CD4-positive, alpha-beta T cell treated with Interleukin-6 for 4 hours (primary cell): ENCODE measurements at places on chromosomes 3 and 15.

- DNase-seq: peak; percentile 78
These were observed 536 bp downstream of the ATP10A start for GRCh38 chr15:25862472-25863110.

GRCh38 chr15:73608941-73609340, 24.2 kb downstream of the NPTN start:
- no peak for DNase-seq

- no peak for DNase-seq
These were observed 5.3 kb upstream of the CTDSPL start for GRCh38 chr3:37856381-37856780.

DNA sequence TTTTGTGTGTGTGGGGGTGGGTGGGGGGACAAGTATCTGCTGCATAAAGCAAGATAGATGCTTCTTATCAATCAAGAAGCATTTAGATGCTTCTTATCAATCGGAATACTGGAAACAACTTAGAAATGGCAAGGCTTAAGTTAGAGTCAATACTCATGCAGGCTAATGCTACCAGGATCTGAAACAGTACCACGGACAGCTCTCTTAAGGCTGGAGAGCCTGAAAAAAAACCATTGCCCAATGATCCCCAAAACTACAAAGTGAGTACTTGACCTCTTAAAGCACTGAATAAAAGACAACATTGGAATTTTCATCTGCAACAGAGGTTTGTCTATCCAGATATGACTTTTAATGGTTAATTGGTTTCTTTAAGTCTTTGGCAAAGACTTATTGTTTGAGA, 262.3 kb downstream of the GAP43 start:
- no peak for DNase-seq

- no peak for DNase-seq
These were observed 4.3 kb downstream of the ITIH1 start for GRCh38 chr3:52781741-52782140.

GRCh38 chr15:97944724-97945123, 15.8 kb upstream of the ARRDC4 start:
- no peak for DNase-seq

DNA sequence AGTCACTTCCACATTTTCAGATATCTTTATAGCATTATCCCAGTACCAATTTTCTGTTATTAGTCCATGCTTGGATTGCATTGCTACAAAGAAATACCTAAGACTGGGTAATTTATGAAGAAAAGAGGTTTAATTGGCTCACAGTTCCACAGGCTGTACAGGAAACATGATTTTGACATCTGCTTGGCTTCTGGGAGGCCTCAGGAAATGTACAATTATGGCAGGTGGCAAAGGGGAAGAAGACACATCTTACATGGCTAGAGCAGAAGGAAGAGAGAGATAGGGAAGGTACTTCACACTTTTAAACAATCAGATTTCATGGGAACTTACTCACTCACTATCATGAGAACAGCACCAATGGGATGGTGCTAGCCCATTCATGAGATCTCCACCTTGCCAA, 172.3 kb upstream of the GPR149 start:
- DNase-seq: no peak
